Stimulated activated CD4-positive, alpha-beta T cell treated with anti-CD3 and anti-CD28 coated beads, Interleukin-12 subunit alpha, Interleukin-12 subunit beta, amount 100 ng/mL, for 4 hours (primary cell): ENCODE measurements at places on chromosomes 7 and 10.

DNA sequence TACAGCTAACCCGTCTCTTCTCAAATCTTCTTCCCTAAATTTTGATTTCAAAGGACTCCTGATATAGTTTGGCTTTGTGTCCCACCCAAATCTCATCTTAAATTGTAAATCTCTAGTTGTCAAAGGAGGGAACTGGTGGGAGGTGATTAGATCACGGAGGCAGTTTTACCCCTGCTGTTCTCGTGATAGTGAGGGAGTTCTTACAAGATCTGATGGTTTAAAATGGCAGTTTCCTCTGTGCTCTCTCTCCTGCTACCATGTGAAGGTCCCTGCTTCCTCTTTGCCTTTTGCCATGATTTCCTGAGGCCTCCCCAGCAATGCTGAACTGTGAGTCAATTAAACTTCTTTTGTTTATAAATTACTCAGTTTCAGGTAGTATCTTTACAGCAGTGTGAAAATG is 269.3 kb downstream of the POLR1F start:
- DNase-seq: no peak

DNA sequence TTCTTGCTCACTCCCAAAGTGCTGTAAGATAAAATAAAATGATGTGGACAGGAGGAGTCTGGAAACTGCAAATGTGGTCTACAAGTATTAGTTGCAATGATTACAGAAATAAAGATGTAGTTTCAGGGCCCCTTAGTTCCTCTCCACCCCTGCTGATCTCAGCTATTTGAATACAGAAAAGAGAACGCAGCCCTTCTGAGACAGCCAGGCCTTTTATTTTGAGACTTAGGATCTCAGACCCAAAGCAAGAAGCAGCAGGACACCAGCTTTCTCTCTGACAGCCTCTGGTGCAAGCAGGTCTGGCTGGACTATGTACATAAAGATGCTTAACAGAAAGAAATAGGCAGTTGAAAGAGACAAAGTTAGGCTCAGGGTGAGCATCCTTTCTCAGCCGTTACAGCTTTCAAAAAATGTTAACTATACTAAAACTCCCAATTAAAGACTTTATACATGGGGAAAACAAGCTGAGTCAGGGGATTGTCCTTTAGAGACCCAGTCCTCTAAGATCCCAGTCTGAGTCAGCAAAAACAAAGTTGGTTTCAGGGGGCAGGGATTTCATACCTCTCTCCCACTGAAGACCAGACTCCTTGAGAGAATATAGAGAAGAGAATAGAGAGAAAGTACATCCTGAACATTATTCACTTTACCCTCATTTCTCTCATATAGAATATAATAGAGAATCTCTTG is 220.4 kb downstream of the TMEM178B start:
- no peak for DNase-seq

GRCh38 chr7:138167222-138167621 is 91.0 kb downstream of the AKR1D1 start:
- no peak for DNase-seq

DNA sequence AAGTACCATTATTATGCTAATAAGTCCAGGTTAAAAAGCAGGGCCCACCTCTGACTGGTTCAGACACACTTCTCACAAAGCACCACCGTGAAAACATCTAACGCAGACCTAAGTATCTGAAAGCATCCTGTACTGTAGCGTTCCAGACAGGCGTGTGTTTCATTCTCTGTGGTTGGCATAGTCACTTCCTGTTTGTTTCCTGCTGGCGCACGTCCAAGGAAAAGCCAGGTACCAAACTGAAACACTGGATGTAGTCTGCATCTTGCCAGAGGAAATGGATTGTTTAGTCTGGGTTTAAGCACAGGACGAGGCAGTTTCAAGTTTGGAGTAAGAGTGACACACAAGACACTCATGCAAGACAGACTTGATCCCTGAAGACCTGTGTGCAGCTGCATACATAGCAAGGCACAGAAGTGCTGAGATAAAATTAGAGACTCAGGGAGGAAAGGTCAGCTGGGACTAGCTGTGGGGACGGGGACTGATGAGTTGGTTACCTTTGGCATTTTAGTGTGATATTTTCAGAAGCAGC is 23.3 kb downstream of the BPGM start:
- DNase-seq: peak; percentile 47

GRCh38 chr10:63005246-63005645 is 127.9 kb upstream of the NRBF2 start:
- no peak for DNase-seq
